CD4-positive, alpha-beta T cell (primary cell): ENCODE measurements at places on chromosomes 13 and 19.

GRCh38 chr19:47414469-47414868, 4.9 kb downstream of the MEIS3 start:
- DNase-seq, result no peak

GRCh38 chr13:42394711-42395085, 122.7 kb downstream of the AKAP11 start:
- DNase-seq, result no peak

GRCh38 chr19:45250832-45251451, at the start of gene MARK4:
Gene MARK4 (plus strand): TSS chr19:45251271. CDS start chr19:45251589, 318 bp downstream.
- DNase-seq, result peak; percentile 39

DNA sequence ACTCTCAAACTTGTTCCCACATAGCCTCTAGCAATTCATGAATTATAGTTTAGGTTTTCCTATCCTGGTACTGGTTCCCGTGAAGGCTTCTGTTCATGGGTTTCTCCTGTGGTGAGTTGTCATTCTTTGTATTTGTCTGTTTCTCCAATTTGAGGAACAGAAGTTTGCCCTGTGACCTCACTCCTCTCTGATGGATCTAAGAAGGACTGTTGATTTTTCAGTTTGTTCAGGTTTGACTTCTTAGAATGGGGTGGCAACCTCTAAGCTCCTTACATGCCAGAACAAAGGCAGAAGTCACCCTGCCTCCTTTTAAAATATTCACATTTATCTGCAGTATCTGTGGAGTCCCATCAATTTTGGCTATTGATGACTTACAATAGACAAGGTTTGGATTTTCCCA, 354.0 kb downstream of the SPRY2 start:
- DNase-seq, result no peak

GRCh38 chr19:6721773-6722172, 1.3 kb upstream of the C3 start:
- no peak for DNase-seq

GRCh38 chr19:28394725-28395124, 818.2 kb downstream of the UQCRFS1 start:
- no peak for DNase-seq

DNA sequence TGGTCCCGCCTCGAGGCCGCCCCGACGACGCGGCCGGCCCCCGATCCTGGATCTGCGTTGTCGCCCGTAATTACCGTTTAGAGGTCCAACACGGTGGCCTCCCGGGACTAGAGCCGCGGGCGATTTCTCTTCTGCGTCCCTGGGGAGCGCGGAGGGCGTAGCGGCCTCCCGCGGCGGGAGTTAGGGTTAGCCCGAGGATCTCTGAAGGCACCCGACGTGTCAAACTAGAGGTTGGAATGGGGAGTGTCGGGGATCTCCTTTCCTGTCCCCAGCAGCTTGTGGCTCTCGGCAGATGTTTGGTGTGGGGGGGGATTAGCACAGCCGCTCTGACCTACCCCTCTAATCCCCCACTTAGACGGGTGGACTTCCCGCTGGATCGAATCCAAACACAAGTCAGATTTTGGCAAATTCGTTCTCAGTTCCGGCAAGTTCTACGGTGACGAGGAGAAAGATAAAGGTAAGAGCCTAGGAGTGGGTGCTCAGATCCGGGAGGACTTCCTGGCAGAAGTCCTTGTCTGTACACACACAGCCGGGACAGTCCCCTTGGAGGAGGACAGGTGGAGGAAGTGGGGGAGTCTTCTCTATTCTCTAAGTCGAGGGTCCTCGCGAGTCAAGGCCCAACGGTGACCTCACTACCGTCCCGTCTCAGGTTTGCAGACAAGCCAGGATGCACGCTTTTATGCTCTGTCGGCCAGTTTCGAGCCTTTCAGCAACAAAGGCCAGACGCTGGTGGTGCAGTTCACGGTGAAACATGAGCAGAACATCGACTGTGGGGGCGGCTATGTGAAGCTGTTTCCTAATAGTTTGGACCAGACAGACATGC, 581 bp downstream of the CALR start:
- peak; percentile 30 for DNase-seq

DNA sequence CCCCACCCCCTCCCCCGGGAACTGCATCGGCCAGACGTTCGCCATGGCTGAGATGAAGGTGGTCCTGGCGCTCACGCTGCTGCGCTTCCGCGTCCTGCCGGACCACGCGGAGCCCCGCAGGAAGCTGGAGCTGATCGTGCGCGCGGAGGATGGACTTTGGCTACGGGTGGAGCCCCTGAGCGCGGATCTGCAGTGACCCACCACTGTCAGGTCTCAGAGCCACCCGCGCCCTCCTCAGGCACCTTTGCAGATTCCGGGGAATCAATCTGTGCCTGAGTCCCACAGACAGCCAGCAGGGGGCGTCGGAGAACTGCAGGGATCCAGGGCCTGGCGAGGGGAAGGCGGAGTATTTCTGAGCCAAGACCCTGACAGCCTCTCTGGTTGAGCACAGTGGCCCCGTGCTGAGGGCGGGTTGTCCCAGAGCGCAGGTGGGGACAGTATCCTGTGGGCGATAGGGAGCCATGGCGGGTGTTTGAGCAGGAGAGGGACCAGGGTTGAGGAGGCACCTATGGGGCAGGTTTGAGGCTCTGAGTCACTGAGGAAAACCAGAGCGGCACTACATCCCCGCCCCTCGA, 30.4 kb upstream of the CYP4F8 start:
- peak; percentile 74 for DNase-seq

- no peak for DNase-seq
Measured at GRCh38 chr13:72850959-72851677, 69.2 kb downstream of the PIBF1 start.

DNA sequence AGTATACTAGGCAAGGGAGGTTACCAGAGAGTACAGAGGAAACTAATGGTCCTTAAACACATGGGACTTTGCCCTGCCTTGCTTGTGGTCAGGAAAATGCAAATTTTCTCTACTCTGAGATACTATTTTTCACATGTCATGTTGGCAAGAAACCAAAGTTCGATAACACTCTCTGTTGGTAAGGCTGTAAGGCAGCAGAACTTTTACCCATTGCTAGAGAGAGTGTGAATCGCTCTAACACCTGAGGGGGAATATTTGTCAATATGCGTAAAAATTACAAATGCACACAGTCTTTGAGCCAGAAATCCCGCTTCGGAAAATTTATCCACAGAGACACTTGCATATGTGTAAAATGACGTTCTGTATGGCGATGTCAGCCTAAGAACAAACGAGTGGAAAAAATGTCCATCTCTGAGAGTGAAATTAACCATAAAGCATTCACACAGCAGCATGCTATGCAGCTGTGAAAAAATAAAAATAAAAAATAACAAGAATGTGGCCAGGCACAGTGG, 9.5 kb upstream of the RFX1 start:
- no peak for DNase-seq
